ENCODE measurements at places on chromosomes 12 and 14.
A peak's percentile ranks its signal among the peaks of the same experiment; 100 is the strongest.

GRCh38 chr14:64663174-64663573 is 41.0 kb upstream of the PLEKHG3 start:
- DNase-seq, result peak; percentile 41

GRCh38 chr14:79734656-79735055 is 476.6 kb downstream of the DIO2 start:
- DNase-seq, result no peak

DNA sequence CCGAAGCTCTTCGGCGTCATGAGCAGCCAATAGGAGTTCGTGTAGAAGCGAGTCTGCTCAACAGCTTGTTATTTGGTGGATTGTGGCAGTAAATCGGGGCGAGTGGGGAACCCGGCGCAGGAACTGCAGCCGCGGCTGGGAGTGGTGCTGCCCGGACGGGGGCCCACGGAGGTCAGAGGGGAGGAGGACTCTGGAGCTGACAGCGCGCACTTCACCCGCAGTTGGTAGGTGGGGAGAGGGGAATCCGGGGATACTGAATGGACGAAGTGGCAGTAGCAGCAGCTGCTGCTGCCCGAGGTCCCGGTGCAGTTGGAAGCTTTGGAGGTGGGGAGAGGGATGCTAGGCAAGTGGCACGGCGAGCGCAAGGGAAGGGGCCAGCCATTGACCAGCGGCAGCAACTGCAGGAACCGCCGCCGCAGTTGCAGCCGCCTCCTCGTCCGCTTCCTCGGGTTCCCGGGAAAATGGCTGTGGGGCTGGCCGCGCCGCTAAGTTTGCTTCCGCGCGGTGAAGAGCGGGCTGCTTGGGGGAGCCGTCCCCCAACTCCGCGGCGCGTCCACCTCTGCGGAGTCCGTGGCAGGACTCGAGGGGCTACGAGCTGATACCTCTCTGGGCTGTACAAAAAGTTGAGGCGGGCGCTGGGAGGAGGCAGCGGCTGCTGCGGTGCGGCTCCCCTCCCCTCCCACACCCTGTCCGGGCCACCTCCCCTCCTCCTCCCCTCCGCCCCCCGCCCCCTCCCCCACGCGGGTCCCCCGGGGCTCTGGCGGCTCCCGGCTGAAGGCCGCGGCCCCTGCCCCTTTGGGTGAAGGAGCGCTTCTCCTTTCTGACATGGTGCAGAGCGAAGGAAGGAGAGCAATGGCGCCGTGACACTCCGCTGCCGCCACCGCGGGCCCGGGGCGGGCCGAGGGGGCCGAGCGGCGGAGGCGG is at the start of gene ARID4A:
Gene ARID4A, plus strand, starts transcription at position 79 of the 924 bp plus-strand sequence. CDS start 1,300 bp downstream, outside the sequence.
- no peak for DNase-seq

- DNase-seq, result no peak
These were observed 19.7 kb downstream of the FOS start for GRCh38 chr14:75298187-75298965.

DNA sequence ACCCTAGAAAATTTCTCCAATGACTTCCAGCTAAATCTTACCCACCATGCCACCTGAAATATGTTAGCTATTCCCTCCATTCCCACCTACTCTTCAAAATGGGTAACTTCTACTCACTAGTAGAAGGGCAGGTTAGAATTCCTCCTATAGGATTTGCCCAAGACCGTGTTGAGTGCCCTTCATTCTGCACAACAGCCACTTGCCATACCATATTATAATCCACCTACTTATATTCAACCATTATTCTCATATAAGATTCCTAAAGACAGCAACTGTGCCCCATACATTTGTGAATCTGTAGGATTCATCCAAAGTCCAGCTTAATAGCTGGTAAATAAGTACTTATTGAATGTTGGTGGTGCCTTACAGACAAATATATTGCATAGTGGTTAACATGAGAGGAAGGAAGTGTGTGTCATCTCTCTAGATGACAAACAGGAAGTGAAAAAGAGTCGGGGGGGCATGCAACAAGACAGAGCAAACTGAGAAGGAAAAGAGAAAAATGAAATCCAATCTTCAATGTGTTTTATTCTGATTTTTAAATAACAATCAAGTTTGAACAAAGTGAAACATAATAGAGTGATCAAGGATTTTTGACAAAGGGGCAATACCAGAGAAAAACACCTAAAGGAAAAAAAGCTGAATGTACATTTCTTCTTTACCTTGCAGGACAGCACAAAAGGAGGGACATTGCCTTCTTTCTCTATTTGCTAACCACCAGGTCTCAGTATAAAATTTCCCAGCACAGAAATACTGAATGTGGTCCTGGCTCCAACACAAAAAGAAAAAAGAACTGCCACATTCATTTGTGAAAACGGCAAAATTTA is 389.3 kb upstream of the USP15 start:
- no peak for DNase-seq

DNA sequence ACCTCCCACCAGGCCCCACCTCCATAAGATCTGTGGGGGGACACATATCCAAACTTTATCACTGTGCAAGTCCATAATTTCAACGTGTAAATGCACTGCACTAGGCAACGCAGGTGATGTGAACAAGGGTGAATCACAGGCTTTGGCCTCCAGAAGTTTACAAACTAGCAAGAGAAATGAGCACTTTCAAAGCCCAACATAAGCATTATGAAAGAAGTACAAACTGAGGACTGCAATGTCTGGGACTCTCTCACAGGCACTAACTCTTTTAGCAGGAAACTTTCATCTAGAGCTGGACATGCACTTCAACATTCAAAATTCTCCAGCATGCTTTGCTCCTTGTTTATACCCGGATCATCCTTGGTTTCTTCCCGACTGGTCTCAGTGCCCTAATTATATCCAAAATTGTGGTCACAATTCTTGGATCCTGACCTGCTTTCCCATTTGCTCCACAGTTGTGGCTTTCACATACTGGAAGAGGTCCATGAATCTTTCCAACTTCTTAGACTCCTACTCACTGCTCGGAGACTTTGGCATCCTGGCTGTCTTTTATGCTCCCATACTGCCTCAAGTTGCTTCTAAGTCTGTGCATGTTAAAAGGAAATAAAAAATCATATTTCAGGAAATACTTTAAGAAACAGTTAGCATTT is 44.9 kb upstream of the STRAP start:
- peak; percentile 27 for DNase-seq

DNA sequence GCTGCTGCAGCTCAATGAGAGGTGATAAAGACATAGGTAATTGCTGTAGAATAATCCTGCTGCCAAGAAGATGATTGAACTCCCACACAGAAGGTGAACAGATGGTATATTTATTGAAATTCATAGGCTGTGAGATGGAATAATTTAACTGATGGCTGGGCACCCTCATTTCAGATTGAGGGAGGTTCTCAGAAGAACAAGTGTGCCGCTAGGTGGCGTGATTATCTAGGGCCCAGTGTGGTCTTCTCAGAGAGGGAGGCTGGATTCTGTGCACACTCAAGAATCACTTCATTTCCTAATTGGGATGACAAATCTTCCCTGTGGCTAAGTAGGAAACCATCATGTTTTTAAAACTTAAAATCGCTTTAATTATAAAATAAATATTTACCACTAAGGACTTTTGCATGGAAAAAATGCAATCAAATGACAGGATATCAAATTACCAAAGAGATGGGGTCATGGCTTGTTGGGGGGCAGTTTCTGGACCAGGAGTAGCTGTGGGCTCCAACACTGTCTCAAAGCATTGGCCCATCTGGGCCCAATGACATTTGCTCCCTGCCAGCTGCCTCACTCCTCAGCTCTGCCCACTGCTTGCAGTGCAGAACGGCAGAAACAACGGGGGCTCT is 132.3 kb downstream of the SNAPC1 start:
- DNase-seq, result peak; percentile 54

DNA sequence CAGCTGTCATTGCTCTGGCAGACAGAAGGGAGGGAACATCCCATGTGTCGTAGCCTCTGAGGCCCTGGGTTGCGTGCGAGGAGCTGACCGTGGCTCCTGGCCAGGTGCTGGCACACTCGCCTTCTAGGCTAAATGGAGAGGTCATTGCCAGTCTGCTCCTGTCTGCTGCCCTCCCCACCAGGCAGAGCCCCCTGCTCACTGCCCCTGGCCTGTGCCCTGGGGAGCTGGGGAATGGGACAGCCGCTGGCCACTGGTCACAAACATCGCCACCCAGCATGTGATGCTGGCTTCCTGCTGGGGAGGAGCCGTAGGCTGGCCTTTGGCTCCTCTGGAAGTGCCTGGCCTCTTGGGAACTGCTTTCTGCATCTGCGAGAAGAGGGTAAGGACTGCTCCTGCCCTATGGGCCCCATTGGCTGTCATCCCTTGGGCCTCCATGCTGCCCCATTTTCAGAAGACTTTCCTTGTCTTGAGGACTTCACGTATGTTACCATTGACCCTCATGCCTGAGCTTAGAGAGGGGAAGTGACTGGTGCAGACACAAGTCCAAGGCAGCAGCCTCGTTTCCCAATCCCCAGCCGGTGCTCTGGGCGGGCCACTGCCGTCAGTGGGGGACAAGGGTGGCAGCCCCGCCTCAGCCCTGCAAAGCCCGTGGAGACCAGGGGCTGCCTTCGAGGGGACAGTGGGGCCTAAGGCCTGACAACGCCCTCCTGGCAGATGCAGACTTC is 2.0 kb upstream of the TNFAIP2 start:
- no peak for DNase-seq

DNA sequence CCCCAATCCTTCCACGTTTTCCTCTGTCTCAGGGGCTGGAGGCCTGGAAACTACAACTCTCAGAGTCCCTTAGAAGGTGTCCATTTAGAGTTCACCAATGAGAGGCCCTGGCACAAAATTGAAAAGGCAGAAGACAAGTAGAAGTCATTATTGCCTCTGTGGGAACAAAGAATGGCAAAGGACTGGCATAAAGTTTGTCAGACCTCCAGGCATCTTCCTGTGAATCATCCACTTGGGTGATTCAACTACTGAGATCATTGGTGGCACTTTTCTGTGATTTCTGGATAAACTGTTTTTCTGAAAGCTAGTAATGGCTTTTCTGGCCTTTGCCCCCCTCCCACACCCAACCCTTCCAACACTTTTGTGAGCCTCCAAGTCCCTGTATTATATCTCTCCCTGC is 42.6 kb upstream of the C12orf42 start:
- no peak for DNase-seq

GRCh38 chr14:63174760-63175191 is 29.5 kb upstream of the RHOJ start:
- DNase-seq, result peak; percentile 53

DNA sequence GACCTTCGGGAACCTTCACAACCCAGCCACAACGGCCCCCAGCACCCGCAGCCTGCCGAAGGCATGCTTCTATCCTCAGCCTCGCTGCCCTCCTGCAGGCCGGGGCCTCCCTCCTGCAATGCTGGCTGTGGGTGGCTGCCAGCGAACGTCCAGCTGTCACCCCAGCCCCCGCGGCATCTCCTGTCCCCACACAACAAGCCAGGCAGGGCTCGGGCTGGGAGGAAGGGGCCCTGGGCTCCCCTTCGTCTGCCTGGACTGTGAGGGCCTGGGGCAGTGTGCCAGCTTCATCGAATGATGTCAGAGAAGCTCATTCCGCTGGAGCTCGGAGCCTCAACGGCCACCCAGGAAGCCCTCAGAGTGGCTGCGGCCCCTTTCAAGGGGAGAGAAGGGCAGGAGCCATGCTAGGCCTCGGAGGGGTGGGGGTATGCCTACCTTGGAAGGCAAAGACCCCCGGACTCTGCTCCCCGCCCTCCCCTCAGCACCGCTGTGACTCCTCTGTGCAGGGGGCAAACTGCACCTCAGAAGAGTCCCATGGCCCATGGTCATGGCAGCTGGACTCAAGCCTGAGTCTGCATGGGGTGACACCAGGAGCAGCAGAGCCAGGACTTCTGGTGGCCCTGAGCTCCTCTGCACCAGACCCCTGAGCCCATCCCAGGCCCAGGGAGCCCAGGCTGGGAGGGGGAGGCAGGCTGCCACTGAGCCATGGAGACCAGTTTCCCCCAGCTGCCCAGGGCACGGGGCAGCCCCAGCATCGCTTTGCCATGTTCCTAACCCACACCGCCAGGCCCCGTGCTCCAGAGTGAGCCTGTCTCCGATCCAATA is 24.7 kb upstream of the C14orf180 start:
- no peak for DNase-seq

DNA sequence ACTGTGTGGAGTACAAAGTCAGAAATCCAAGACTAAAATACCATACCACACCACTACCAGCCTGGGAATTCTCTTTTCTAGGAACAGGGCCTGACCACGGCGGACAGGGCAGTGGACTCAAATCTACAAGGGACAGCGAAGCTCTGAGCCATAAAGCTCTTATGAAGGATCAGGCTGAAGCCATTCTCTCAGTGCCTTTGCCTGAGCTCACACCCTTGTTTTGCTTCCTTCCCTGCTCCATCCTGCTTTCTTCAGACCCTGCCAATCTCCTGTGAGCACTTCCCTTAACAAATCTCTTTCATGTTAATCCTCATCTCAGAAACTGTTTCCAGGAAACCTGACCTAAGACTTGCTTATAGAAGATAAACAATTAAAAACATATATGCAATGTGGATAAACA is 398.5 kb downstream of the MDGA2 start:
- no peak for DNase-seq

- no peak for DNase-seq
These were observed 66.7 kb downstream of the CCER1 start for GRCh38 chr12:90888316-90888715.

GRCh38 chr12:59085690-59086089 is 165.4 kb upstream of the LRIG3 start:
- no peak for DNase-seq

DNA sequence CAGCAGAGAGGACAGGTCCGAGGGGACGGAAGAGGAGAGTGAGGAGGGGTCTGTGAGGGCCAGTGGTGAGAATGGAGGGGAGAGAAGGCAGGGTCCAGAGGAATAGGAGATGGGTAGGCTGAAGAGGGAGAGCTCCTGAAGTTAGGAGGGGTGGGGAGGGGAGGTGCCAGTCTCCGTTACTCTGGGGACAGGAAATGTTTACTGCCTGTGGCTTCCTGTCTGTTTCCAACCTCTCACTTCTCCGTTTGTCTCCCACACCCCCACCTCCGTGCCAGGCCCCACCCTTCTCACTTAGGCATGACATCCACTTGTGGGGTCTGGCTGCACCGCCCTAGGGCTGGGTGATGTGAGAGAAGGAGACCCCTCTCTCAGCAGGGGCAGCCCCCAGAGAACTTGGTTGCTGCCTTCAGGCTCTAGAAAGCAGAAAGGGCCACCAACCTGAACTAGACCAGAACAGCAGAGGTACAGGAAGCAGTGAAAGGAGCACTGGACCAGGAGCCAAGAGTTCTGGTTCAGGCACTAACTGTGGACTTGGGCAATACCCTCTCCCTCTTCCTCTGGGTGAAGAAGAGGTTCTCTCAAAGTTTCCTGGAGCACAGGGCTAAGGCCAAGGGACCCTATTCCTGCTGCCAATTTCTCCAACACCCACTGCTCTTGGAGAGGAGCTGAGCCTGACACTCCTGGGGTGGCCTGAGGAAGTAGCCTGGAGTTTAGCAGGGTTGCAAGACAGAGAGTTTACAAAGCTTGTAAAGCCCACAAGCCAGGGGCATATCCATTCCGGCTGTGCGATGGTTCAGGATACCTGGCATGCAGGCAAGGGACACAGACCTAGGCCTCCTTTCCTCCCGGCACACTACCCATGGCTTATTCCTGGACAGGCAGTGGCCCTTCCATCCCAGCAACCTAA is 5.5 kb downstream of the ITGA5 start:
- DNase-seq, result peak; percentile 53

DNA sequence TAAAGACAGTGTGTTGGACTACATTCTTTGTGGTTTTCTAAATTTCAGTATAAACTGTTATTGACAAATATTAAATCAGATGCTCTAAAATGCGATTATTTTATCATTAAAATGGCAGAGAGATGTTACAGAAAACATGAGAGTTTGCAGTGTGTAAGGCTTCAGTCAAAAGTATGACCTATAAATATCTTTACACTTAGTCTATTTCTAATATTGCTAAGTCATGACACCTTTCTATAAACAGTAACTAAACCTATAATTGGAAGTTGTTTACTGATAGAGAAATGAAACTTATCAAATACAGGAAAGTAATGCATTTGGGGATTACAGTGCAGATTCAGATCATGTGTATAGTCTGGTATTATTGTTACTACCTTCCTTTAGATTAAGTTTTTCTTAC is 68.9 kb upstream of the YARS2 start:
- no peak for DNase-seq
